Activated naive CD4-positive, alpha-beta T cell treated with anti-CD3 and anti-CD28 coated beads, Interleukin-2, amount 50 U/mL, for 72 hours (primary cell): ENCODE measurements at places on chromosomes 4 and X.

GRCh38 chr4:89109841-89110540 lies 1.3 kb upstream of the TIGD2 start:
- no peak for DNase-seq

GRCh38 chrX:8084006-8084405 lies 87.1 kb downstream of the VCX2 start:
- DNase-seq: no peak

GRCh38 chr4:158484173-158484885 lies 37.4 kb upstream of the RXFP1 start:
- no peak for DNase-seq

GRCh38 chr4:62250100-62250499 lies 1050.0 kb downstream of the ADGRL3 start:
- DNase-seq: no peak

DNA sequence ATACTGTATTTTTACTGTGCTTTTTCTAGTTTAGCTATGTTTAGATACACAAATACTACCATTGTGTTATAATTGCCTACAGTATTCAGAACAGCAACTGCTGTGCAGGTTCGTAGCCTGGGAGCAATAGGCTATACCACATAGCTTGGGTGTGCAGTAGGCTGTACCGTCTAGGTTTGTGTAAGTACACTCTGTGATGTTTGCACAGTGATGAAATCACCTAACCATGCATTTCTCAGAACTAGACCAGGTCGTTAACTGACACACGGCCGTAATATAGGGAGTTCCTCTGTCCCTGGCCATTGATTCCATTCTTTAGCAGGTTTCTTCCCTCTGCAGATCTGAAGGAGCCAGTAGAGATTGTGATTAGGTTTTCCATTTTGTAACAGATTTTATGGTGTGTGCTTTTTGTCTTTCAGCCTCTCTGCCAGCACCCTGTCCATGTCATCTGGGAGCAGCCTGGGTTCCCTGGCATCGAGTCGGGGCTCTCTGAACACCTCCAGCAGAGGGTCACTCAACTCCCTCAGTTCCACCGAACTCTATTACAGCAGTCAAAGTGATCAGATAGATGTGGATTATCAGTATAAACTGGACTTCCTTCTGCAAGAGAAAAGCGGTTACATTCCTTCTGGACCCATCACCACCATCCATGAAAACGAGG lies 59.5 kb downstream of the CLDN22 start:
- DNase-seq: no peak

DNA sequence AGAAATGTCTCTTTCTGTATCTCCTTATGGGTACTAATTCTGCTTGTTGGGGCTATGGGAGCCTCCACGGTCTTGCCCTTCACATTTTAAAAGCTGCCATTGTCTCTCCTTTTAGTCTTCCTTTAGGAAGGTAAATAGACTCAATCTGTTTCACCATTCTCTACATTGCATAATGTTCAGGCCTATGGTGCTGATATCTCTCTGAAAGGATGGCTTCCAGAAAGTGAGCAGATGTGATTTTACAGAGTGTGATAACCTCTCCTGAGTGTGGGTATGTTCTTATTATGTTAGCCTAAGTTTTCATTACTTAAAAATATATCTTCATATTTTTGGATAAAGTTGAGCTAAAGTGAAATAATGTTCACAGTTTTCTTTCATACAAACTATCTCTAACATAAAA lies 254.0 kb upstream of the PITX2 start:
- DNase-seq: no peak

GRCh38 chrX:101676571-101676970 lies 16.9 kb upstream of the ARMCX2 start:
- no peak for DNase-seq
